ENCODE measurements at places on chromosomes 7 and 10.

DNA sequence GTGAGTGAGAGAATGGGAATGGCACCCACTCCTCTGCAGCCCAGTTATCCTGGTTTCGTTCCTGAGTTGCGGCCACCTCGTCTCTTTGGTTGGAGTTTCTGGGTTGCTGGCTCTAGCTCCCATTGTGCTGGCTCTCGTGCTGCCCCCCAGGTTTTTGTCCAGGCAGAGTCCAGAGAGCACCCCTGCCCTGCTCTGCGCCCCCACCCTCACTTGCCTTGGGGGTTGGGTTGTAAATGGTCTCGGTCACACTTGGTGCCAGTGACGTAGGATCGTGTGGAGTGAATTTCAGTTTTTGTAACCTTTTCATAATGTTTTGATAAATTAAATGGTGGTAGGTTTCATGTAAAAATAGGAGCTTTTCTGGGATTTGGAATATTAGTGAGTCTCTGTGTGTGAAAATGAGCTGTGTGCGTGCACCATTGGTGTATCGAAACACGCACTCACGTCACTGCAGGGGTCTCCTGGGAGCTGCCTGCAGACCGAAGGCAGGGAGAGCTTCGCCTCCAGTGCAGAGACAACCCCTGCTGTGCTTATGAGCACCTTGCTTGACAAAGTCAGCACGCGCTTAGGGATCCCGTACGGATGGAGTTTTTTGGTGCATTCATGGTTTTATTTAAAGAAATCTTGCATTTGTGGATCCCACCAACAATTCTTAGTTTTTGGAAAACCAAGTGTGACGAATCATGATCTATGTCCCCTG lies 32.9 kb downstream of the PFKP start:
- DNase-seq = no peak

- no peak for DNase-seq
Observed at GRCh38 chr10:35040760-35041501, 49.2 kb downstream of the CUL2 start.

DNA sequence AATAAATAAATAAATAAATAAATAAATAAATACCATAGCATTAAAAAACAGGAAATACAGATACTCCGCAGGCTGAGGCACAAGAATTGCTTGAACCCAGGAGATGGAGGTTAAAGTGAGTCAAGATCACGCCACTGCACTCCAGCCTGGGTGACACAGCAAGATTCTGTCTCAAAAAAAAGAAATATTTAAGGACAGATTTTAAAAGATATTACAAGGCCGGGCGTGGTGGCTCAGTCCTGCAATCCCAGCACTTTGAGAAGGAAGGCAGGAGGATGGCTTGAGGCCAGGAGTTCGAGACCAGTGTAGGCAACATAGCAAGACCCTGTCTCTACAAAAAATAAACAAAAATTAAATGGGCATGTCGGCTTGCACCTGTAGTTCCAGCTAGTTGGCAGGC lies 17.5 kb upstream of the SNX8 start:
- DNase-seq = no peak

- DNase-seq = no peak
Observed at GRCh38 chr7:151843181-151843580, 33.7 kb downstream of the PRKAG2 start.

DNA sequence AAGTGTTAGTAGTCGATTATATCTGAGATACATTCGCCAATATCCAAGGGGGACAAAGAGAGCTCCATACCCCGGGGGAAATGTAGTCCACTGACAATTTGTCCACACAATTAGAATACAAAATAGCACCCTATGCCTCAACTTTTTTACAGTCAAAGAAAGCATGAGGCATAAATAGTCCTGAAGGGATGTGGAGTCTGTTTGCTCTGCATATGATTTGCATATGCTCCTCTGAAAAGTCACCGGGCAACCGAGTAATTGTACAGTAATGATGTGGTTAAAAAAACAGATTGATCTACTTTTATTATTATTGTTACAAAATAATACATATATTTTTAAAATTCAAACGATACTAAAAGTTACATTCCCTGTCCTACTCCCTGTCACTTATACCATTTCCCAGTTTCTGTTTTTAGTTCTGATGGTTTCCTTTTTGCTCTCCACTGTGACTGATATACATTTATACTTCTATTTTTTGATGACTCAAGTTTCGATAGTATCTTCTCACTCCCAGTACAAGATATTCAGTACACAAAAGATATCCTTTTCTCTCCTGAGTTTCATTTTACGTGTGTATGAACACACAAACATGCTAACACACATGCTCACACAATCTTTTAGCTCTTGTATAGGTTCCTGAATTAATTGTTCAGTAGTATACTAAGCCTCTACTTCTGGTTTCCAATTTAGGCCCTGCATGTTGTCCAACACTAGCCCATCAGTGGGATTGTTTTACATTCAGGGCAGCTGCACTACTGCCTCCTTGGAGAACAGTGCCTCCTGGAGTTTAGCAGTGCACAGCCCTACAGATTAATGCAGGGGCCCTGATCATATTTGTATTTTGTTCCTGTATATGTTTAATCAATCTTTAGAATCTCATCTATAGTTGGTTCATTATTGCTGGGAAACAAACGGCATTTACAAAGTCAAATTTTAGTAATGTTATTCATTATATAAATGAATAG lies 130.9 kb downstream of the TES start:
- no peak for DNase-seq

- DNase-seq = no peak
Observed at GRCh38 chr10:125824736-125825135, 1.4 kb downstream of the BCCIP start.

GRCh38 chr7:94300176-94300835 lies 94.4 kb upstream of the COL1A2 start:
- no peak for DNase-seq

DNA sequence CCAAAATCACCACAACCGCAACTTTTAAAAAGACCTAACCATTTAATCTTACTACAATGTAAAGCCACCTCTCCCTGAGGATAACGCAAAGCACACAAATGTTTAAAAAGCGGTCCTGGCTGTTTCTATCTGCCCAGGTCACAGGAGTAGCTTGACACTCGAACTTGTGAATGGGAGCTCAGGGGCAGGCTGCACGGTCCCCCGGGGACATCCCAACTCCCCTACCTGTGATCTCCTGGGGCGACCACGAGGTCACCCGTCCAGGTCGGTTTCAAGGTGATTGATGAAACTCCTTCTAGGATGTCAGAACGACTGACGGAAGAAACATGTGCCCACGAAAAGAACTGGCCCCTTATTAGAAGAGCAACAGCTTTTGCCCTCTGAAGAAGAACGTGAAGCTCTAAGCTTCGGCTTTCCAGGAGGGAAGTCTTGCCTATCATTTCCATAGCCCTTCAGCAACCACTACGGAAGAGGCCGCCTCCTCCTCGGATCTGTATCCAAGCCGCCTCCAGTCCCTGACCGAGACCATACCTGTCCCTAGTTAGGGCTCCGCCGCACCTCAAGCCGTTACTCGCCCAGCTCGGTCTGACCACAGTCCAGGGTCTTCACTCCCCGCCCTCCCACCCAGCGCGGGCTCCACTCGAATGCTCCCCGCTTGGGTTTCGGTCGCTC lies 459 bp downstream of the CYCS start:
- DNase-seq = peak; percentile 44
